ENCODE measurements at places on chromosomes 11 and 22. TPM values are rescaled to one million over a fixed set of nuclear protein-coding genes. Genes with fewer than 3 reads are reported as not detected.

The NCAM1 gene
- total RNA-seq, result 0.98 TPM

The LAMTOR1 gene
- 64.5 TPM for total RNA-seq

The OR4D5 gene
- total RNA-seq, result not detected

The CRYBA4 gene
- total RNA-seq, result not detected

The ZNF215 gene
- 0.36 TPM for total RNA-seq

The BBOX1 gene
- 51.0 TPM for total RNA-seq

The MMP10 gene
- not detected for total RNA-seq

The OR8A1 gene
- total RNA-seq, result not detected

The CCDC116 gene
- total RNA-seq, result 1.0 TPM

The RAB39A gene
- total RNA-seq, result not detected

The SCGB1D1 gene
- total RNA-seq, result not detected

The TTC36 gene
- total RNA-seq, result not detected

The PRG3 gene
- total RNA-seq, result not detected

The C22orf42 gene
- not detected for total RNA-seq

The FUT4 gene
- total RNA-seq, result 1.6 TPM

The FOLH1 gene
- total RNA-seq, result 1.7 TPM

The AQP11 gene
- total RNA-seq, result 0.59 TPM

The SYT7 gene
- 8.4 TPM for total RNA-seq

The SCUBE1 gene
- total RNA-seq, result 1.1 TPM

The MRGPRD gene
- total RNA-seq, result not detected

The KCNQ1OT1 gene
- 2.5 TPM for total RNA-seq

The PARVG gene
- 1.6 TPM for total RNA-seq

The DDTL gene
- 2.0 TPM for total RNA-seq

The SH3BP1 gene
- 58.1 TPM for total RNA-seq

The PRODH gene
- 70.7 TPM for total RNA-seq

The PRR5 gene
- total RNA-seq, result 19.4 TPM

The DBX1 gene
- not detected for total RNA-seq
